ENCODE measurements at places on chromosomes 4 and X.

- no peak for DNase-seq
These were observed 86.0 kb downstream of the ATG4A start for GRCh38 chrX:108177351-108178142.

- no peak for DNase-seq
These were observed 117.1 kb upstream of the FRG1 start for GRCh38 chr4:189823591-189823990.

DNA sequence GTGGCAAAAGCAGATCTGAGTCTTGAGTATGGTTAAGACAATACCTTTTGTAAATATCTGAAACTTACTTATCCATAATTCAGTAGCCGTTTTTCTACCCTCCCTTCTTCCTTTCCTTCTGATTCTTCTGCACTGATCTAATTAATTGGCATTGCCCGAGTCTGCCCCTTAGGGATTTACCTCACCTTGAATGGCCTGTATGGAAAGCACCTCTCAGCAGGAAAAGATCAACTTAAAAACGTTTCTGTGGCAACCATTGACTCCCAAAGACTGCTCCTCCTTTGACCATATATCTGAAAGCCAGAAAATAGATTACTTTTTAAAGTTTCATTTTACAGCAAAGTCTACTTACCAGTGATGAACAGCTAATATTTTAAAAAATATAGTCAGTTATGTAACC lies 496.5 kb upstream of the LCORL start:
- no peak for DNase-seq

- DNase-seq: no peak
These were observed 2.7 kb downstream of the PAICS start for GRCh38 chr4:56438766-56439165.

- no peak for DNase-seq
These were observed 230.2 kb upstream of the AGTR2 start for GRCh38 chrX:115940348-115940747.

DNA sequence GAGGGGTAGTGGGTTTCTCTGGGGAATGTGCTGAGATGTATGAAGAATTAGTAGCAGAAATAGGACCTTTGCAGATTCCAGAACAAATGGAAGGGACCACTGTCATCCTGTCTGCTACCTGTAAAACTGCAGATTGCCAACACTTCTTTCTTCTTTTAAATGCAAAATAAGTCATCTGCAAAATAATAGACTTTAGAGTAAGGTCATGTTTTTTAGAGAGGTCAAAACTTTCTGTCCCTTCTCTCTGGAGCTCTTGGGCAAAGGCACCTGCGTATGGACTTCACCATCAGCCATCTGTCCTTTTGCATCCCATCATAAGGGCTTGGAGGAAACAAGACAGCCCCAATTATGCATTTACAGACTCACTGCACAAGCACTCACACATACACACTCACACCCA lies 121.1 kb upstream of the PPARGC1A start:
- DNase-seq: no peak

GRCh38 chr4:19123681-19124080 lies 1102.1 kb upstream of the LCORL start:
- no peak for DNase-seq

DNA sequence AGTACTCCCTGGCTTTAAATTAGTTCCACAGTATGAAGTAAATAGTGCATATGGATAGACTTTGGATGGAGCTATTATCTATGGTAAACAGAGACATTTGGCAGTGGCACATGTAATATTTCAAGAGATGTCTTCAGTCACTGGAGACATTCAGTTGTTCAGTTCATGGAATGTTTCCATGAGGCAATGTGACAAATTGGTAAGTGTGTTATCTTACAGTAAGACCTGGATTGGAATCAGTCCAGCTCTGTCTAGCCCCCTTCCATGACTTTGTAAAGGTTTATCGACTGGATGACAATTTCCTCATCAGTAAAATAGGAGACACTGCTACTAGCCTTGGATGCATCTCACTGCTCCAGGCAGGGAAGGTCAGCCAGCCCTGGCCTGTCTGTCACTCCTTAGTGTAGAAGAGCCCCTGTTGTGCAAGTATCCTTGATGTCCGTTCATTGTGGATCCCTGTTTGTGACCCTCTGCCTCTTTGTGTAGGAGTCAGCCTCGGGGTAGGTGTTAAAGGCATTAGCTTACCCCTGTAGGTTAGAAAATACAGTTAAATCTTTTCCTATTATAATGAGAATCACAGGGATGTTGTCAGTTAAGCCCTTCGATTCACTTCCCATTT lies 335.9 kb downstream of the ANK2 start:
- DNase-seq: no peak

GRCh38 chrX:15242899-15243555 lies 26.9 kb downstream of the ASB9 start:
- DNase-seq: peak; percentile 25

GRCh38 chr4:111512081-111512783 lies 633.0 kb upstream of the FAM241A start:
- DNase-seq: no peak

- no peak for DNase-seq
These were observed 249.4 kb upstream of the BOD1L1 start for GRCh38 chr4:13876940-13877339.

DNA sequence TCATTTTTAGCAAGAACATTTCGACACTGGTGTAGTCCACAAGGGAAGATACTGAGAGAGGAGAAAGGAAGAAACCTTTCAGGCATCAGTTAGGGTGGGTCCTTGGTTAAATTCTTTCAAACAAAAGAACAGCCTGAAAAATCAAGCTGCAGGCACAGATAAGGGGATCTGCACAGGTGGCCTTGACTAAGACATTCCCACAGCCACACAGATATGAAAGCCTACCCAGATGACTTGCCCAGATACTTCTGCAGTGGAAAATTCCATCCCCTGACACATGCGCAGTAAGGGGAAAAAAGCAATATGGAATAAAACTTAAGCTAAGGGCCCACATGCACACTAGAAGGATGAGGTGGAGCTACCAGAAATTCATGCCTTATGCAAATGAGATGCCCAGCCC lies 8.9 kb upstream of the TMEM165 start:
- DNase-seq: no peak

GRCh38 chr4:54386042-54386669 lies 157.1 kb downstream of the PDGFRA start:
- no peak for DNase-seq

DNA sequence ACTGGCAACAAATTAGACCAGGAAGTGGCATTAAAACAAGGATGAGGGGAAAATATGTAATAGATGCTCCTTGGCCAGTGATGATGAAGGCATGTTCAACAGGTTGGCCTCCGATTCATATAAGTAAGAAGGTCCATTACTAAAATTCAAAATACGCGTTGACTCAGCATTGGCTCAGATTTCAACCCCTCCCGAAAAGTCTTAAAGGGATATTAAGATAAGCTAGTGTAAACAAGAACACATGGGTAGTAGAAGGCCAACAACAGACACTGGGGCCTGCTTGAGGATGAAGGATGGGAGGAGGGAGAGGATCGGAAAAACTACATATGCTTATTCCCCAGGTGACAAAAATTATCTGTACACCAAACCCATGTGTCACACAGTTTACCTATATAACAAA lies 19.1 kb upstream of the LAP3 start:
- no peak for DNase-seq

DNA sequence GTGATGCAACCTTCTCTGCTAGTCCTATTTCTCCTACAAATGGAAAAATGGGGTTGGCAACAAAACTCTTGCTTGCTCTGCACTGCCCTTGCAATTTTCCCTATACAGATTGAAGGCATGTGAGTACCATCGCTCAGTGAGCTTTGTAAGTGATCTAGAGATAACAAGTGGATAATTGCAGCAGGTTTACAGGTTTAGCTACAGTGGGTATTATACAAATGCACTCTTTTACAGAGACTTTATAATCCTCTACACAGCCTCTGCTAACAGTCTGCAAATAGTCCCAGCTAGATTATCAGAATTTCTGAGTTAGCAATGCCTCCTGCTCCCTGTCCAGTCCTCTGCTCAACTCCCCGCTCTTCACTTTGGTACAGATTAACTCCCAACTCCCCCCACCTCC lies 11.1 kb downstream of the LEF1 start:
- DNase-seq: no peak

Data from BE2C (cell line).